Lung (tissue), 17 donors: ENCODE measurements at places on chromosomes 1 and 21. TPM values are rescaled to one million over a fixed set of nuclear protein-coding genes. Genes with fewer than 3 reads are reported as not detected.
A peak's percentile ranks its signal among the peaks of the same experiment; 100 is the strongest.

- H3K27ac ChIP-seq: peak overlapping the region; percentile 84
- no peak for DNase-seq
- H3K4me1 ChIP-seq: peaks cover 23% of the 10 kb centered on the region
- H3K36me3 ChIP-seq: no peaks in the 10 kb centered on the region
Observed at GRCh38 chr1:220786057-220786336, 716 bp upstream of the MTARC1 start.

DNA sequence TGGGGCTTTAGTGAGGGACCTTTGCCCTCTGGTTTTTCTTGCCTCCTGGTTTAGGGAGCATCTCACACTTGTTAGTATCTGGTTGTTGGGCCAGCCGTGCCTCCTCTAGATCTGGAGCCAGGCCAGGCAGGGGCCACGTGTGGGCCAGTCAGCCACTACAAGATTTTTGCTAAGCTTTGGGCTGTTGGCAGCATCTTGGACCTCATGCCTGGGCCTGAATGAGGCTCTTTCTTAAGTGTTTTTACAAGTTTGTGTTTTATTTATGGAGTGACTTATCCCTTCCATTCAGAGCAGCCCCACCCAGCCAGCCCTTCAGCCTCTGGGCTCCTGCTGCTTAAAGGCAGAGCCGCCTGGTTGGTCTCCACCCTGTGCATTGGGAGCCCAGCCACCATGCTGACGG lies 1.6 kb upstream of the SH3BGRL3 start:
- H3K27me3 ChIP-seq: no peaks in the 10 kb centered on the region
- peaks cover 12% of the 10 kb centered on the region for H3K36me3 ChIP-seq
- H3K4me3 ChIP-seq: no peak overlapping the region

- peaks cover 15% of the 10 kb centered on the region for H3K4me1 ChIP-seq
- no peak overlapping the region for H3K4me3 ChIP-seq
- no peak for DNase-seq
- H3K36me3 ChIP-seq: no peaks in the 10 kb centered on the region
- no peak overlapping the region for H3K27ac ChIP-seq
Observed at GRCh38 chr1:100362821-100363466, 10.6 kb downstream of the CDC14A start.

The PGBD5 gene
- total RNA-seq: 2.0 TPM

The PPIAL4G gene
- 0.12 TPM for total RNA-seq

The CD1B gene
- total RNA-seq: not detected

The CYP4A11 gene
- not detected for total RNA-seq
